Bronchial epithelial cell (primary cell): ENCODE measurements at places on chromosomes 16 and 17.

DNA sequence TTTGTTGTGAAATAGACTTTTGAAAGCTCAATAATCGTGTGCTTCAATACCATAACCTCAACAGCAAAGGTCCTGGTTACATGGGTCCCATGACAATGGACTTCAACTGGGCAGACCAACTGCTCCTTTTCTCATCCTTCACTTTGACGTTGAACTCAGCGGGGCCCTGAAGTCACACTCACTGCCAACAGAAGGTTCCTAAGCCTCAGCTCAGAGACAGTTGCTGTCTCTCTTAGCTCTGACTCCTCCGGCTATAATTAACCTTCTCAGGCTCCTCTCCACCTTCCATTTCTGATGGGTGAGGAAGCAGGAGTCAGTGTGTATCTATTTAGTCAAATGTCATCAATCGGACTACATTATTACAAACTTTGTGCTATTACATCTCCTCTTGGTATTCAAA, 23.8 kb downstream of the MPP3 start:
- no peak for DNase-seq

- DNase-seq: no peak
Observed at GRCh38 chr16:84829168-84829965, 9.6 kb downstream of the CRISPLD2 start.

GRCh38 chr17:35087731-35088355, 24.3 kb upstream of the RFFL start:
- peak; percentile 35 for DNase-seq

DNA sequence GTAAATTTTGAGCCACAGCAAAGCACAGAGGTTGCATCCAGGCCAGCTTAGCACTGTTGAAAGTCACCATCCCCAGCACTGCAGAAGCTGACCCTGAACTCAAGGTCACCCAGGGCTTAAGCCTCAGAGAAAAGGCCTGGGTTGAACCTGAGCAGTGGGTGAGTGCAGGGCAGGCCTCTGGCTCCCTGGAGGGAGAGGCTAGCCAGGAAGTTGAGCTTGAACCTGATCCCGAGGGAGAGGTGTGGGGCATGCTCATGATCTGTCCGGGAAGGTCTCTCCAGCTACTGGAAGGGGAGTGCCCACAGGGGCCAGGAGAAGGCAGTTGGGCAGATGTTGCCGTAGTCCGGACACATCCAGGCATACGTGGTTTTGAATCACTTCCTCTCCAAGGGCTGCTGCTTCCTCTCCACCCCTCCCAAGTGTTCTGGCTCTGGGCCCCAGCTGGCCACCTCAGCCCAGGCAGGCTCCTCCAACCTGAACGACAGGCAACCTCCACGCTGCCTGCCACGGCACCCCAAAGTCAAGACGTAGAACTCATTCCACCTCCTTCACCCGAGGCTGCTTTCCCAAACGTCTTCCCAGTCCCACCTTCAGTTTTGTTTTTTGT, 18.4 kb downstream of the CARHSP1 start:
- peak; percentile 90 for DNase-seq

- DNase-seq: no peak
Observed at GRCh38 chr17:65055708-65056638, 567 bp downstream of the GNA13 start.

- DNase-seq: no peak
Observed at GRCh38 chr16:79132701-79133100, 467.8 kb downstream of the MAF start.

GRCh38 chr17:61996916-61997605, 68.0 kb downstream of the MED13 start:
- no peak for DNase-seq

DNA sequence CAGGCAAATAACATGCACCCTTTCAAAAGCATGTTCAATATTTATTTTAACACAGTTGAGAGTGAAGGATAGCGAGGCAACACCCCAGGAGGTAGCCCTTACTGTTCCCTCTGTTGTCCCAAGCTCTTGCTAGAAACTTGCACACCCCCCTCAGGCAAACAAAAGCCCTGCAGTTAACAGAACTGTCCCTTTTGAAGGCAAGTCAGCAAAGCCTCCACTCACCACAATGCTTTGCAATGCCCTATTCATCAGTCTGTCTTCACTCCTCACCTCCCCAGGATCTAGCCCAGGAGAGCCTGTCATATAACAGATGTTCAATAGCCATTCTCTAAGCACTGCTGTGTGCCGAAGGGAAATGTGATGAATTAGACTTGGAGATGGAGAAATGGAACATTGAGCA, 3.5 kb upstream of the CNEP1R1 start:
- DNase-seq: no peak

- no peak for DNase-seq
Observed at GRCh38 chr17:31475378-31476162, 84.1 kb downstream of the RAB11FIP4 start.

GRCh38 chr16:27547134-27547533, 2.6 kb downstream of the GTF3C1 start:
- peak; percentile 73 for DNase-seq
